ENCODE measurements at places on chromosomes 16 and 17. TPM values are rescaled to one million over a fixed set of nuclear protein-coding genes. Genes with fewer than 3 reads are reported as not detected.

The TNFRSF17 gene
- not detected for total RNA-seq

The C17orf78 gene
- total RNA-seq = not detected

The SLC6A2 gene
- total RNA-seq = not detected

The LCMT1 gene
- total RNA-seq = 53.5 TPM

The WIPF2 gene
- total RNA-seq = 28.3 TPM

The TMEM235 gene
- total RNA-seq = not detected

GRCh38 chr17:64998436-64999190 is 57.9 kb downstream of the GNA13 start:
- no peaks in the 10 kb centered on the region for H3K27me3 ChIP-seq
- H3K27ac ChIP-seq = no peak overlapping the region
- DNase-seq = no peak
- no peak overlapping the region for H3K4me3 ChIP-seq
- H3K4me1 ChIP-seq = no peaks in the 10 kb centered on the region

DNA sequence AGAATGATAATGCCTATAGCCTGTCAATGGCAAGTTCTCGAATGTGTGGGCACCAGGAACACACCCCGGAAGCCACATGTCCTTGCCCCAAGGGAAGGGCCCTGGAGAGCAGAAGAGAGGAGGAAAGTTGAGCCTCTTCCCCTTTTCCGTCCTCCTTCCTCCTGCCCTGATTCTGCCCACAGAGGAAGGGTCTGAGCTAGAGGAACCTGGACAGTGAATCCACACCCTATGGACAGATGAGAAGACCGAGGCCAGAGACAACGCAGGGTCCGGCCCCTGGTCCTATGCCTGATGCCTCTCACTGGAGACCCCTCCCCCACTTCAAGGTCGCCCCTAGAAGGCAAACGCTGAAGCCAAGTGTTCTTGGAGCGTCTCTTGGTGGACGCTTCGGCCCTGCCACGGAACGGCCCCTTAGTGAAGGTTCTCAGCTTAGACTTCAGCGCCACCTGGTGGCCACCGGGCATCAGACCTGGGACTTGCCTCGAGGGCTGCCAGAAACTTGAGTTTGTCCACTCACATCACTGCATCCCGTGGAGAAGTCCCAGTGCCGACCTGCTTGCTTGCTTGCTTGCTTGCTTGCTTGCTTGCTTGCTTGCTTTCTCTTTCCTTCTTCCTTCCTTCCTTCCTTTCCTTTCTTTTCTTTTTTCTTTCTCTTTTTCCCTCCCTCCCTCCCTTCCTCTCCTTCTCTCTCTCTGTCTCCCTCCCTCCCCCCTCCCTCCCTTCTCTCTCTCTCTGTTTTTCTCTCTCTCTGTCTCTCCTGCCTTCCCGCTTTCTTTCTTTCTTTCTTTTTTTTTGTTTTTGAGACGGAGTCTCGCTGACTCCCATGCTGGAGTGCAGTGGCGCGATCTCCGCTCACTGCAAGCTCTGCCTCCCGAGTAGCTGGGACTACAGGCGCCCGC is 20.6 kb upstream of the SPNS3 start:
- H3K36me3 ChIP-seq = no peaks in the 10 kb centered on the region
- no peak overlapping the region for H3K27ac ChIP-seq
- peaks cover 4% of the 10 kb centered on the region for H3K4me1 ChIP-seq
- no peaks in the 10 kb centered on the region for H3K27me3 ChIP-seq

- H3K27me3 ChIP-seq = no peaks in the 10 kb centered on the region
- H3K4me3 ChIP-seq = no peak overlapping the region
- no peak overlapping the region for H3K27ac ChIP-seq
- DNase-seq = no peak
- peaks cover 18% of the 10 kb centered on the region for H3K36me3 ChIP-seq
Measured at GRCh38 chr16:31061126-31061812, 12.8 kb downstream of the ZNF668 start.

DNA sequence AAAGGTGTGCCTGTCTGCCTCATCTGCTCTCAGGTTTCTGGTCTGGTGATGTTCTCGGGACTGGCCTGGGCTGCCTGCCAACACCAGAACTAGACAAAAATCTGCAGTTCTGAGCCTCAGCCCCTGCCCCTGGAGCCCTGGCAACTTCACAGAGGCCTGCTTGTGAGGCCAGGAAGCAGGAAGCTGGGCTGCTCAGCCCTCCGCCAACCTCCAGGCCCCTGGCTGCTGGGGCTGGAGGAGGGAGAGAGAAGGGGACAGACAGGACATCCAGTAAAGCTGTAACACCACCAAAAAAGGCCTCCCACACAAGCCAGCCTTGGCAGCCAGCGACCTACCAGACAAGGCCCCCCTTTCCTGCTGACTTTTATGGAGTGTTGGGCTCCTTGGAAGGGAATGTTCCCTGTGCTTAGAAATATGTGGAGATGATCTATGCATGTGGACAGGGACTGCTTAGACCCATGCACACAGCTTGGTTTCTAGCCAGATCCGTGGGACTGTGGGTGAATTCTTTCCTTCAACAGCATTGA is 157.6 kb downstream of the XYLT1 start:
- no peaks in the 10 kb centered on the region for H3K4me1 ChIP-seq
- DNase-seq = no peak
- no peaks in the 10 kb centered on the region for H3K27me3 ChIP-seq
- H3K36me3 ChIP-seq = no peaks in the 10 kb centered on the region
- peak overlapping the region; percentile 5 for H3K27ac ChIP-seq
- no peak overlapping the region for H3K4me3 ChIP-seq

- H3K4me1 ChIP-seq = peaks cover 13% of the 10 kb centered on the region
- peak overlapping the region; percentile 52 for H3K27ac ChIP-seq
- H3K4me3 ChIP-seq = no peak overlapping the region
- no peak for DNase-seq
- no peaks in the 10 kb centered on the region for H3K27me3 ChIP-seq
- H3K36me3 ChIP-seq = peaks cover 5% of the 10 kb centered on the region
Measured at GRCh38 chr17:75277664-75278071, 6.6 kb upstream of the MIF4GD start.

DNA sequence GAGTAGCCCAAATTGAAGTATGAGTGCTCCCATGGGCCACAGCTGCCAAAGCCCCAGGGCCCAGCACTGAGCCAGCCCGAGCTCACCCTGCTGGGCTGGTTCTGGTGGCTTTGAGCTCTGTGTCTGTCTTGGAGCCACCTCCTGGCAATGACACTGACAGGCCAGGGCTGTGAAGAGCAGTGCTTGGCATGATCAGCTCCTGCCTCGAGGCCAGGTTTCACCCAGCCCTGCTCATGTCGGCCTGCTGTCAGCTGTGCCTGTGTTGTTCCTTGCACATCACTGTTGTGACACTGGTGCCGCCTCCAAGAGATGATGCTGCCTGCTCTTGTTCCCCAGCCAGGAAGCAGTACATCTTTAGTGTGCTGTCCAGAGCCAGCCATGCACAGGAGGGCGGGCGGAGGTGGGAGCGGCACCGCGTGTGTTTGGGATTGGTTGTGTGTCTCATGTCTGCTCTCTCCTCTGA is 26.0 kb downstream of the PLD6 start:
- H3K36me3 ChIP-seq = peaks cover 52% of the 10 kb centered on the region
- peaks cover 18% of the 10 kb centered on the region for H3K4me1 ChIP-seq
- no peak overlapping the region for H3K27ac ChIP-seq
- no peak overlapping the region for H3K4me3 ChIP-seq
- no peaks in the 10 kb centered on the region for H3K27me3 ChIP-seq

DNA sequence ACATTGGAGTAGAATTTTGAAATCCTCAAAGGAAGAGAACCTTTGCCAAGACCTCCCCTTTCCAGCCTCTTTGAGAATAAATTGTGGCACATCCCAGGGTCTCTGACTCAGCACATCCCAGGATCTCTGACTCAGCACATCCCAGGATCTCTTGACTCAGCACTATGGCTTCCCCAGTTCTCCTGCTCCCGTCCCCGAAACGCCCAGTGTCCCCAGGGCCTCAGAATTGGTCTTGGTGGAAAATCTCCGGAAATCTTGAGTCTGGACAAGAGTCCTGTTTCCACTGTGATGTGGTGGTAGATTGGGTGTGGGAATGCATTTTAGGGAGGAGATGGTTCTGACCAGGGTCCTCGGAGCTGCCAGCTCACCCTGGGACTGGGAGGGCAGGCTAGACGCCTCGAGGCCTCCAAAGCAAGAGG is 19.2 kb downstream of the PLXDC1 start:
- H3K4me1 ChIP-seq = peaks cover 35% of the 10 kb centered on the region
- H3K27me3 ChIP-seq = no peaks in the 10 kb centered on the region
- H3K27ac ChIP-seq = peak overlapping the region; percentile 94
- no peak for DNase-seq
- no peak overlapping the region for H3K4me3 ChIP-seq

GRCh38 chr17:64694207-64694606 is 32.1 kb upstream of the SMURF2 start:
- no peak overlapping the region for H3K4me3 ChIP-seq

GRCh38 chr17:57284583-57284982 is 28.3 kb downstream of the MSI2 start:
- H3K4me1 ChIP-seq = peaks cover 48% of the 10 kb centered on the region
- peaks cover 9% of the 10 kb centered on the region for H3K36me3 ChIP-seq
- no peak overlapping the region for H3K4me3 ChIP-seq
- no peak for DNase-seq

- peaks cover 33% of the 10 kb centered on the region for H3K4me1 ChIP-seq
- no peak for DNase-seq
- H3K27ac ChIP-seq = no peak overlapping the region
- H3K4me3 ChIP-seq = peak overlapping the region; percentile 14
- H3K36me3 ChIP-seq = peaks cover 13% of the 10 kb centered on the region
- H3K27me3 ChIP-seq = no peaks in the 10 kb centered on the region
Measured at GRCh38 chr17:68034452-68034776, 1.1 kb upstream of the KPNA2 start.

- H3K4me3 ChIP-seq = peak overlapping the region; percentile 86
- H3K27ac ChIP-seq = peak overlapping the region; percentile 94
- peak; percentile 94 for DNase-seq
- H3K27me3 ChIP-seq = no peaks in the 10 kb centered on the region
- H3K36me3 ChIP-seq = no peaks in the 10 kb centered on the region
Measured at GRCh38 chr16:67173808-67174705, 3.7 kb downstream of the NOL3 start.

GRCh38 chr17:54177606-54178308 is 355.0 kb downstream of the KIF2B start:
- no peaks in the 10 kb centered on the region for H3K36me3 ChIP-seq
- no peak overlapping the region for H3K27ac ChIP-seq
- no peak overlapping the region for H3K4me3 ChIP-seq
- no peak for DNase-seq
- H3K4me1 ChIP-seq = no peaks in the 10 kb centered on the region

- H3K36me3 ChIP-seq = no peaks in the 10 kb centered on the region
Measured at GRCh38 chr16:68401871-68402747, 46.2 kb downstream of the SMPD3 start.

DNA sequence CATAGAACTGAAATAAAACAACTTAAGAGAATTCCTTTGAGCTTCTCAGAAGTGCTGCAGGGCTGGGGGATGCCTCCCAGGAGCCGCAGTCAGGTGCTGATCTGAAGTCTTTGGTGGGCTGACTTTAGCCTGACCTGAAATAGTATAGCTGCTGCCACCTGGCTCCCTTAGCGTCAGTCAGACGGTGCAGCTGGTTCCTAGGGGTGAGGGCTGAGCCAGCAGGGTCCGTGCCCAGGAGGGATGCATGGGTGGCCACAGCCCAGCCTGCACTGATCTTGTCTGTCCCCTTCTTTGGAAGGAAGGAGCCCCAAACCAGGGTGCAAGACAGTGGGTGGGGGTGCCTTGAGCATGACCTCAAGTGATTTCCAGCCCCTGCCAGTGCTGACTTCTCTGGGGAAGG is 11.5 kb downstream of the MAPT start:
- H3K4me3 ChIP-seq = no peak overlapping the region
- H3K4me1 ChIP-seq = no peaks in the 10 kb centered on the region
- H3K27me3 ChIP-seq = peaks cover 54% of the 10 kb centered on the region
- no peak for DNase-seq
- H3K27ac ChIP-seq = no peak overlapping the region
- H3K36me3 ChIP-seq = no peaks in the 10 kb centered on the region

GRCh38 chr17:79561486-79562133 is 49.2 kb downstream of the RBFOX3 start:
- peaks cover 7% of the 10 kb centered on the region for H3K27me3 ChIP-seq
- no peak overlapping the region for H3K4me3 ChIP-seq
- no peaks in the 10 kb centered on the region for H3K4me1 ChIP-seq
- no peaks in the 10 kb centered on the region for H3K36me3 ChIP-seq

DNA sequence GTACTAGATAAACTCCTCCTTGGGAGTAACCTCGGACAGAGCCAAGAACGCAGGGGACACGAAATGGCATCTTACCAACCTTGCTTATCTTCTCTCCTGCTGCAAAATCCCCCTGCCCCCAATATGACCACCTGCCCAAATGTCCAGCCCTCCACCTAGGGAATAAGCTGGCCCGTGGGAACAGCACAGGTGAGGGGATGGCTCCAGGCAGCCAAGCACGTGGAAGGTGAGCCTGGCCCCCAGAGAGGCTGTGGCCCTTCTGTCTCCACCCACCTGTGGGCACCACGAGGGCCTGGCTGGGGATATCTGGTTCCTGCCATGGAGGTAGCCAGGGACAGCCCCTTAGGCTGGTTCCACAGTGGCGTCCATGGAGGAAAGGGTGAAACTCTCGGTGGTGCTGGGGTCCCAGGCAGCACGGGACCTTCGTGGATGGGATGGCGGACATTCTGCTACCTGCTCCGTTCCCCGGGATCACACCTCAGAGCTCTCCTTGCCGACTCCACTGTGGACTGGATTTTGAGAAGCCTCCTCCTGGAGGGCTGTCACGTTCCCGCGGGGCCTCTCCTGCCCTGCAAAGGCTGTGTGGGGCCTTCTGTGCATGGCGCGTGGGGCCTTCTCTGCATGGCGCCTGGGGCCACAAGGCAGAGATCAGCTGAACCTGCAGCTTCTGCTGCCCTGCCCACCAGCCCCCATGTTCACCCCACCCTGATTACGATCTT is 388.5 kb upstream of the TNRC6C start:
- H3K27me3 ChIP-seq = peaks cover 56% of the 10 kb centered on the region
- H3K27ac ChIP-seq = no peak overlapping the region
- no peaks in the 10 kb centered on the region for H3K36me3 ChIP-seq
- peaks cover 4% of the 10 kb centered on the region for H3K4me1 ChIP-seq

GRCh38 chr17:58759522-58759921 is 3.9 kb downstream of the PPM1E start:
- H3K27me3 ChIP-seq = peaks cover 39% of the 10 kb centered on the region
- H3K4me3 ChIP-seq = no peak overlapping the region
- peaks cover 17% of the 10 kb centered on the region for H3K4me1 ChIP-seq
- H3K36me3 ChIP-seq = no peaks in the 10 kb centered on the region
- no peak for DNase-seq

- DNase-seq = no peak
- H3K4me1 ChIP-seq = peaks cover 33% of the 10 kb centered on the region
- H3K4me3 ChIP-seq = no peak overlapping the region
- H3K27me3 ChIP-seq = no peaks in the 10 kb centered on the region
- no peak overlapping the region for H3K27ac ChIP-seq
Measured at GRCh38 chr16:50263940-50264929, 2.1 kb upstream of the ADCY7 start.

GRCh38 chr17:12021623-12022140 is 1.0 kb downstream of the MAP2K4 start:
- peak overlapping the region; percentile 81 for H3K4me3 ChIP-seq
- DNase-seq = no peak
- H3K36me3 ChIP-seq = no peaks in the 10 kb centered on the region
- peak overlapping the region; percentile 75 for H3K27ac ChIP-seq
- H3K4me1 ChIP-seq = peaks cover 29% of the 10 kb centered on the region
